ENCODE measurements at places on chromosomes 13 and 19.

GRCh38 chr13:48403913-48404312, 9.0 kb downstream of the LPAR6 start:
- H3K27me3 ChIP-seq = no peaks in the 10 kb centered on the region
- no peak for DNase-seq
- H3K27ac ChIP-seq = peak overlapping the region; percentile 84
- H3K4me1 ChIP-seq = peaks cover 39% of the 10 kb centered on the region

DNA sequence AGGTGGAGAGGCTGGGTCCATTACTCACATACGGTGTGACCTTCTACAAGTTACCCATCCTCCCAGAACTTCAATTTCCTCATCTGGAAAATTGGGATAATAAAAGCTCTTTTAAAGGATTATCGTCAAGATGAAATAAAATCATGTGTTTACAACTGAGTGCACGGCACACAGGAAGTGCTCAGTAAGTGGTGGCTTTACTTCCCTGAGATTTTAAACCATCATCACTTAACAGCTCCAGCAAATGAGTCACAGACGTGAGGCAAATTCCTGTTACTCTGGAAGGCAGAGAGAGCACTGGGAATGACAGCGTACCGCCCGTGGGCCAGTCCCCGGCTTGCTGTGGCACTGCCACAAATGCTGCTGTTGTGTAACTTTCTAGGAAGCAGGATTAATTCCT, 64.1 kb downstream of the MRPL57 start:
- H3K4me1 ChIP-seq = no peaks in the 10 kb centered on the region
- DNase-seq = no peak
- H3K4me3 ChIP-seq = no peak overlapping the region
- H3K36me3 ChIP-seq = no peaks in the 10 kb centered on the region
- no peak overlapping the region for H3K27ac ChIP-seq

DNA sequence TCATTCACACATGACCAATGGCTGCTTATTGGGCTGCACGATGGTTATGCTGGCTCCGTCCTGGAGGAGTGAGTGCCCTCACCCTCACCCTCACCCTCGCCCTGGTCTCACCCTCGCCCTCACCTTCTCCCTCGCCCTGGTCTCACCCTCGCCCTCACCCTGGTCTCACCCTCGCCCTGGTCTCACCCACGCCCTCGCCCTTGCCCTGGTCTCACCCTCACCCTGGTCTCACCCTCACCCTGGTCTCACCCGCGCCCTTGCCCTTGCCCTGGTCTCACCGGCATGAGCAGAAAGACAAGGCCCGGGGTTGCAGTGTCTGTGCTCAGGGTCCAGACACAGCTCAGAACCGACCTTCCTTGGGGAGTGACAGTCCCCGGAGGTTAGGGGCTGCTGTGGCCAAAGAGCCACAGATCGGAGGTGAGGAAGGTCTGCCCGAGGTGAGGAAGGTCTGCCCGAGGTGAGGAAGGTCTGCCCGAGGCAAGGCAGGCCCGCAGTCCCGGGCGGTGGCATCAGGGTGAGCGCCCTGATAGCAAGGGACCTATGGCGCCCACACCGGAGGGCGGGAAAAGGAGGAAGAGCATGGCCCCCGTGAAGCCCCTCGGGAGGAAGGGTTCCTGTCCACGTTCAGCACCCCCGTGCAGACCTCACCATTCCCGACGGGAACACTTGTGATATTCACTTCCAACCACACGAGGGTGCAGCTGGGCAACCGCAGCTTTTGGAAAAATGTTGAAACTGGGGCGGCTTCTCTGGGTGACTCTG, 65.6 kb downstream of the MCF2L start:
- no peak overlapping the region for H3K4me3 ChIP-seq
- H3K27me3 ChIP-seq = no peaks in the 10 kb centered on the region
- peaks cover 14% of the 10 kb centered on the region for H3K36me3 ChIP-seq
- H3K4me1 ChIP-seq = no peaks in the 10 kb centered on the region
- H3K27ac ChIP-seq = peak overlapping the region; percentile 71
- DNase-seq = no peak

GRCh38 chr13:40187324-40187795, 479.1 kb downstream of the FOXO1 start:
- peaks cover 23% of the 10 kb centered on the region for H3K27me3 ChIP-seq
- DNase-seq = no peak
- H3K36me3 ChIP-seq = no peaks in the 10 kb centered on the region

- peak overlapping the region; percentile 67 for H3K27ac ChIP-seq
- peaks cover 42% of the 10 kb centered on the region for H3K4me1 ChIP-seq
- no peak overlapping the region for H3K4me3 ChIP-seq
- H3K36me3 ChIP-seq = peaks cover under 1% of the 10 kb centered on the region
- no peak for DNase-seq
Observed at GRCh38 chr13:95160112-95160906, 140.9 kb downstream of the ABCC4 start.

- H3K4me1 ChIP-seq = no peaks in the 10 kb centered on the region
- no peaks in the 10 kb centered on the region for H3K36me3 ChIP-seq
- peaks cover 20% of the 10 kb centered on the region for H3K27me3 ChIP-seq
- H3K27ac ChIP-seq = no peak overlapping the region
Observed at GRCh38 chr19:42584466-42584865, 10.3 kb downstream of the CEACAM8 start.

DNA sequence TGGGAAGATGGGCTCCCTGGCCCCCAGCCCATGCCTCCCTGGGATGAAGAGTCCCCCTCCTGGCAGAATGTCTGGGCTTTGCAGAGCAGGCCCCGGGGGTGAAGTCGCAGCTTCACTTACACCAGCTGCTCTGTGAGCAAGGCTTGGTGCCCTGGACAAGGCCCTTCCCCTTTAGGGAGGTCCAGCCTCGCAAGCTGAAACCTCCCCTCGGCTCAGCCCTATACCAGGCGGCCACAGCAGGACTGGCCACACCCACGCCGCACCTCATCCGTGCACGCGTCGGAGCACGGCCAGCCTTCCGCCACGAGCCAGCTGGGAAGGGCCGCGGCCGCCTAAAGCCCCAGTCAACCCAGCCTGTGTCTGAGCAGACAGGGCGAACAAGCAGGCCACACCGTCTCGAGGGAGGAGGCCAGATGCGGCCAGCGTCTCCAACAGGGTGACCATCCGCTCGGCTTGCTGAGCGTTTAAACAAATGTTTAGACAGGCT, 83.2 kb upstream of the MCF2L start:
- peak; percentile 63 for DNase-seq
- peaks cover 2% of the 10 kb centered on the region for H3K4me1 ChIP-seq
- no peaks in the 10 kb centered on the region for H3K27me3 ChIP-seq
- peaks cover 1% of the 10 kb centered on the region for H3K36me3 ChIP-seq
- no peak overlapping the region for H3K27ac ChIP-seq

GRCh38 chr13:104491916-104492315, 1425.7 kb upstream of the SLC10A2 start:
- peaks cover 4% of the 10 kb centered on the region for H3K4me1 ChIP-seq
- H3K27me3 ChIP-seq = no peaks in the 10 kb centered on the region
- H3K27ac ChIP-seq = no peak overlapping the region
- H3K36me3 ChIP-seq = no peaks in the 10 kb centered on the region

Data from progenitor cell of endocrine pancreas (in vitro differentiated cells).